ENCODE measurements at places on chromosomes 2 and 18.

DNA sequence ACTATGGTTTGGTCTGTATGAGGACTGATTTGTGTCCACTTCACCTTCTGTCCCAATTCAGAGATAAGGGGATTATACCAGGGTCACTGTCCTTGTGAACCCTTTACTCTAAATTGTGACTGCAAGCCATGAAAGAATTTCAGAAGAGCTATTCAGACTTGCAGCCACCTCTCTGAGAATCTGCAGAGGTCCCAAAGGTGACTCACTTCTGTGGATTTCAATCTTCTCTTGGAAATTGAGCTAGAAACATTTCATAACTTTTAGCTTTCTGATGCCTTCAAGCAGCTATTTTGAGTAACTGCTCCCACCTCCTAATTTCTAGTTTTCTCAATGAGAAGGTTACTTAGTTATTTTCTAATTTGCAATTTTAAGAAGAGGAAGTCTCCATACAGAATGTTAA, 1242.4 kb upstream of the ACVR2A start:
- DNase-seq, result no peak

GRCh38 chr2:235005603-235006259, 53.9 kb downstream of the SH3BP4 start:
- no peak for DNase-seq

- DNase-seq, result no peak
Measured at GRCh38 chr2:112096098-112096497, 41.0 kb downstream of the TMEM87B start.

DNA sequence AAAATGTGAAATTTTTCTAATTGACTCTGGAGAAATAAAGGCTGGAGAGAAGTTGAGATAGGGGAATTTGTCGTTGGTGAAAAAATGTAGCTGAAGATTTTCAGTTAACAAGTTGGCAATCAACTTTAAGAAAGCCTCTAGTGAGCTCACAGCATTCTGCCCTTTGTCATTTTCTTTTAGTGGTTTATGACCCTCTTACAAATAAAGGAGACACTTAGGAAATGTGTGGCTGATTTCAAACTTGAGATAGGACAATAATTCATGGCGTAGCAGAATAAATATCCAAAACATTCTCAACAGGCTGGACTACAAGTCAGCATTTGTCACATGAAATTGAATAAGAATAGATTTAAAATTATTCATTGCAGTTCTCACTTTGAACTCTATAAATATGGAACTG, 412.5 kb upstream of the SPHKAP start:
- DNase-seq, result no peak

GRCh38 chr2:73930386-73930785, 3.7 kb downstream of the DGUOK start:
- no peak for DNase-seq

DNA sequence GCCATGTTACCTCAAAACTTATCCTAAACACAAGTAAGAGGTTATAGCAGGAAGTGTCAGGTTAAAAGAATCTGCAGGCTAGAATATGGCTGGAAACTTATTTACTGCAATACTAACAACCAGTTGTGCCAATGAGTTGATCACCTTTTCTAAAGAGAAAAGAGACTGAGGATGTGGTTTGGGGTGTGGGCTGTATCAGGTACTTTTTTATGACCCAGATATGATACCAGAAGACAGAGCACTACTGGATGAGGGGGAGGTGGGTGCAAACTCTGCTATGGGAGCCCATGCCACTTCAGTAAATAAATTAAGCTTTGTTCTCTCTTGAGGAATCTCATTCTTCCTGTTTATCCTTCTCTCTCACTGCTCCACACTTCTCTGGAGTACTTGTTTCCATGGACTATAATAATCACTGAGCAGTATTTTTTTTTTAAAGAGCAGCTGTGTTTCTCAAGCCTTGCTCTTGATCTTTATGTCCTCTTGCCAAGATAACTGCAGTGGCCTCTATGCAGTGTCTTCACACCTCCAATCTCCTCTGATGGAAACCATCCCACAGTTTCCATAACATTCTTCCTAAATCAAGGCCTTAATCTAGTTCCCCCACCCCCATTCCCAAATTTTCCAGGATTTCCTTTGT, 51.2 kb upstream of the NOSTRIN start:
- DNase-seq, result no peak
